ENCODE measurements at places on chromosomes 7 and 10. TPM values are rescaled to one million over a fixed set of nuclear protein-coding genes. Genes with fewer than 3 reads are reported as not detected.
A peak's percentile ranks its signal among the peaks of the same experiment; 100 is the strongest.

DNA sequence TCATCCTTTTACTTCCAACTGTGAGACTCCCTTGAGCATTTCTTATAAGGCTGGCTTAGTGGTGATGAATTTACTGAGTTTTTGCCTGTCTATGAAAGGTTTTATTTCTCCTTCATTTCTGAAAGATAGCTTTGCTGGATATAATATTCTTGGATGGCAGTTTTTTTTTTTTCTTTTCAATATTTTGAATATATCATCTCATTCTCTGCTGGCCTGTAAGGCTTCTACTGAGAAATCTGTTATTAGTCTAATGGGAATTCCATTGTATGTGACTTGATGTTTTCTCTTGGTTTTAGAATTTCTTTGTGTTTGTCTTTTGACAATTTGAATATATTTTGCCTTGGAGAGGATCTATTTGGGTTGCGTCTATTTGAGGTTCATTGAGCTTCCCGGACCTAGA, 22.4 kb downstream of the PHTF2 start:
- no peaks in the 10 kb centered on the region for H3K36me3 ChIP-seq
- no peaks in the 10 kb centered on the region for H3K4me1 ChIP-seq
- H3K27ac ChIP-seq: no peak overlapping the region

GRID2IP gene
- 0.65 TPM for total RNA-seq

GRCh38 chr7:157752832-157753291, 416.1 kb downstream of the DNAJB6 start:
- DNase-seq: no peak
- no peaks in the 10 kb centered on the region for H3K4me1 ChIP-seq
- no peak overlapping the region for H3K4me3 ChIP-seq
- H3K27me3 ChIP-seq: no peaks in the 10 kb centered on the region
- no peak overlapping the region for H3K27ac ChIP-seq
- H3K36me3 ChIP-seq: no peaks in the 10 kb centered on the region

DNA sequence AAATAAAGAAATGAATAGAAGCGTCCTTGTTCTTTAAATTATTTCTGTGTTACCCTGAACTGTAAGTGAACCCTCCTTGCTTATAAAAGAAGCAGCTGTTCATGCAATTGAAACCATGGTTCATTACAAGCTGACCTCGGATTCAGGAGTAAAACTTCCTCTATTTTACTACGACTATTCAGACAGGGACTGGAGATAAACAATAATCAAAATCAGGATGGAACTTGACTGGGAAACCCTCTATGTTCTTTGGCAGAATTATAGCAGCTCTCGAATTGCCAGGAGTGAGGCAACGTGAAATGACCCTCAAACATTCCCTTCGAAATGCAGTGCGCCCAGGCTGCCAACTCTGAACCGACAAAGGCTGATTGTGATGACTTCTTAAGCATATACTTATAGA, 172.1 kb downstream of the CYP26A1 start:
- no peak overlapping the region for H3K4me3 ChIP-seq
- H3K27me3 ChIP-seq: no peaks in the 10 kb centered on the region
- H3K4me1 ChIP-seq: peaks cover 11% of the 10 kb centered on the region
- DNase-seq: no peak
- no peak overlapping the region for H3K27ac ChIP-seq
- no peaks in the 10 kb centered on the region for H3K36me3 ChIP-seq

DNA sequence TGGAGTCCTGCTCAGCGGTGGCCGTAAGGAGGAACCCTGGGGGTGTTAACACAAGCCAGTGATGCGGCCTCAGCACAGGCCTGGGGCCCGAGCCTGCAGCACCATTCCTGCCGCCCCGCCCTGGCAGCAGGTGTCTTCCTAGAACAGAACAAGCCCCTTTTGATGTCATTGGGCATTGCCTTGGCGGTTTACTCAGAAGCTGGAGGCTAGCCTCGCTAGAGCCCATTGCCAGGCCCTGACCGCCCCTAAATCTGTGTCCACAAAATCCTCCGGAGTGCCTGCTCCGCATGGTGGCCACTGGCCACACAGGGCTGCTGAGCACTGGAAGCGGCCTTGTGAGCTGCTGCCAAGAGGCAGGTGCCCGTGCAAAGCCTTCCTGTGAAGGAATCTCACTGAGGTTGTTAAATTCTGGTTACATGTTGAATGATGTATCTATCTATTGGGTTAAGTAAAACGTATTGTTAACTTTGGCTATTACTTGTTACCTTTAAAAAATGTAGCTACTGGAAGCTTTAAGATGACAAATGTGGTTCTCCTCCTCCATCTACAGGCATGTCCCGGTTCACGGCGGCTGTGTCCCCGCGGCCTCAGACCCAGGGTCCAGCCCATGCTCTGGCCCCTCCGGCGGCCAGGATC, 1.2 kb upstream of the INPP5A start:
- H3K27ac ChIP-seq: peak overlapping the region; percentile 39
- peaks cover 25% of the 10 kb centered on the region for H3K4me1 ChIP-seq
- H3K36me3 ChIP-seq: no peaks in the 10 kb centered on the region
- H3K27me3 ChIP-seq: no peaks in the 10 kb centered on the region
- peak; percentile 40 for DNase-seq

EIF5AL1 gene
- 1.1 TPM for total RNA-seq

SNCG gene
- not detected for total RNA-seq

GRCh38 chr7:98357751-98358161, 43.1 kb downstream of the BAIAP2L1 start:
- no peak overlapping the region for H3K4me3 ChIP-seq
- no peak for DNase-seq
- H3K36me3 ChIP-seq: no peaks in the 10 kb centered on the region
- H3K27ac ChIP-seq: no peak overlapping the region
- H3K4me1 ChIP-seq: peaks cover 56% of the 10 kb centered on the region

DNA sequence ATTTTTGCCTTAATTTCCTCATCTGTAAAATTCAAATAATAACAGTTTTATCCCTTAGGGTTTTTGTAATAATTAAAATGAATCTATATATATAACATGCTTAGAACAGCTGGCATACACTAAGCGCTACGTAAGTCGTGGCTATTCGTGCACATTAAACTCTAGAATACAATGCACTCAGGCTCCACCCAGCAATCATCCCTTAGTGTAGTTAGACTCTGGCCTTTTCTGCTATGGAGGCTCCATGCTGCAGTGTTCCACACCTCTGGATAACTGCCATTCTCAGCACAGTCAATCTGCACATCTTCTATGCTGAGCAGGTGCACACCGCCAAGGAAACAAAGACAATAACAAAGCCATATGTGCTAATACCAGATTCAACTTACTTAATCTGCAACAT, 92.9 kb downstream of the IPMK start:
- no peaks in the 10 kb centered on the region for H3K36me3 ChIP-seq
- H3K27ac ChIP-seq: no peak overlapping the region
- no peak for DNase-seq
- no peaks in the 10 kb centered on the region for H3K27me3 ChIP-seq
- no peaks in the 10 kb centered on the region for H3K4me1 ChIP-seq
- H3K4me3 ChIP-seq: no peak overlapping the region

DNA sequence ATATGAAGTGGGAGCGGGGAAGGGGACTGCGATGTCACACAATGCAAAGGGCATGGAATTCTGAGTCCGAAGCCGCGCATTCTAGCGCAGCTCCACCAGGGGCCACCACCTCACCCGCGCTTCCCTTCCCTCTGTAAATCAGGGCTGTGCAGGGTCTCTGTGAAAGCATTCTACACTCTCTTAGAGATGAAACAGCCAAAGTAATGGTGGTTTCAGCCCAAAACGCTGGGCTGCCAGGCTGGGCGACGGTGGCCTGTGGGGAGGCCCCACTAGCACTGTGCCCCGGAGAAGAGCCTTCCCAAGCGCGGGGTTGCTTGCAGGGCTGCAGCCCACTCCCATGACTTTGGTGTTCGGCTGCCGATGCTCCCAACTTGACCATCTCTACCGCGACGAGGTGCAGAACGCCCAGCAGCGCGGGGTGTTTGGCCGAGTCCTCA, 11.4 kb downstream of the ATG9B start:
- no peak overlapping the region for H3K4me3 ChIP-seq
- peak overlapping the region; percentile 53 for H3K27ac ChIP-seq
- no peak for DNase-seq
- no peaks in the 10 kb centered on the region for H3K27me3 ChIP-seq

GRCh38 chr10:131848741-131849590, 51.8 kb upstream of the PPP2R2D start:
- DNase-seq: peak; percentile 20
- H3K4me3 ChIP-seq: no peak overlapping the region
- H3K36me3 ChIP-seq: no peaks in the 10 kb centered on the region
- H3K27me3 ChIP-seq: no peaks in the 10 kb centered on the region
- H3K4me1 ChIP-seq: no peaks in the 10 kb centered on the region
- H3K27ac ChIP-seq: no peak overlapping the region

DNA sequence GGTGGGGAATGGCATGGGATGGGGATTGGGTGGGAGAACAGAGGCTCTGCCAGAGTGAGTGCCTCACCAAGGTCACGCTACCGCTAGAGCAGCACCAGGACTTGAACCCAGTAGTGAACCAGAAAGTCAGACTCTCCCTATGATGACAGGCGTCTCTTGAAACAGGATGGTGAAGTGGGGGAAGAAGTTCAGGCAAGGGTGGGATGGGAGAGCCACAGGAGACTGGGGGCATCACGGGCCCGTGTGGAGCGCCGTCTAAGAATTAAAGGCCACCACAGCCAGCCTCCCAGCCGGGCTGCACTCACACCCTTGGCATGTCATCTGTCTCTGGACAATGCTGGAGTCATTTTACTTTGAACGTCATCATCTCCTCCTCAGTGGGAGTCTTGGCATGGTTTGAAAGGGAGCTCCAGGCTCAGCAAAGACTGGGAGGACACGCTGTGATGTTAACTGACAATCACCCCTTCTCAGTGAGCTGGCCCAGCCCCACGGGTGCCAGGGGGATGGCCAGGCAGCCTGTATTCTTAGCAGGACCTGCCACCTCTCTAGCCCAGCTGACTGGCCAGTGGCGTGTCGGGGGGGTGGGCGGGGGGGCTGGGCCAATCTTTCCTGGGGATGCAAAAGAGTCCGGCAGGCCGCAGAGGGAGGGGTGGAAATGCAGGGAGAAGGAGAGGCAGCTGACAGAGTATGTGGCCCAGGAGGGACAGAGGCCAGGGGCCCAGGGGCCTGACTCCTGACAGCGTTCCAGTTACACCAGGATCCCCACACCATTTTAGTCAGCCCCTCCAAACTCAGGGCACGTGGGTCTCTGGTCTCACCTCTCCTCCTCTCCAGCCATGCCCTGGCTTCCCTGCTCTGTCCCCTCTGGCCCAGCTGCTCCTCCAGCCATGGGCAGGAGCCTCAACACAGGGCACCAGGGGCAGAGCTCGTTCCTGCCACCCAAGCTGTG, 96.2 kb downstream of the VOPP1 start:
- no peaks in the 10 kb centered on the region for H3K27me3 ChIP-seq
- H3K4me3 ChIP-seq: no peak overlapping the region
- no peak overlapping the region for H3K27ac ChIP-seq
- H3K4me1 ChIP-seq: no peaks in the 10 kb centered on the region
- H3K36me3 ChIP-seq: no peaks in the 10 kb centered on the region

DNA sequence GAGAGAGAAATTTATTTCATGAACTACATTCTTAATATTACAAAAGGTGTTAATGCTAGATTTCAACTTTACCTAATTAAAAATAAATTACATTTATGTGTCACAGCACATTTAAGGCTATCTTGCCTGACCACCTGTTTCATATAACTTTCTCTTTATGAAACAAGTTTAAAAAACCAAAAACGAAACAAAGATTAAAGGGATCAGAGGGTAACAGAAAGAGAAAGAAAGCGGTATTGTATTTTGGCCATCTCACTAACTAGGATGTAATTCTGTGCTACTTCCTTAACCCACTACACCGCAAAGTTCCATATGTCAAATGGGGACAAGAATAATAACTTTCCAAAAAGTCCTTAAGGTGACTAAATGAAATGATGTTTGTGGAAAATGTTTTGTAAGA, 6.3 kb upstream of the RHOBTB1 start:
- H3K27ac ChIP-seq: no peak overlapping the region
- H3K4me3 ChIP-seq: no peak overlapping the region
- H3K27me3 ChIP-seq: no peaks in the 10 kb centered on the region
- no peak for DNase-seq
- H3K4me1 ChIP-seq: no peaks in the 10 kb centered on the region

GRCh38 chr10:16792675-16793074, 24.5 kb downstream of the RSU1 start:
- no peak for DNase-seq
- no peaks in the 10 kb centered on the region for H3K4me1 ChIP-seq
- no peaks in the 10 kb centered on the region for H3K27me3 ChIP-seq
- H3K4me3 ChIP-seq: no peak overlapping the region
- H3K36me3 ChIP-seq: 0 out of 2 replicates have a peak, but pooled peaks cover 1% of the 10 kb centered on the region

PLAU gene
- total RNA-seq: 1.8 TPM
